ENCODE measurements at places on chromosomes 1 and 21.

DNA sequence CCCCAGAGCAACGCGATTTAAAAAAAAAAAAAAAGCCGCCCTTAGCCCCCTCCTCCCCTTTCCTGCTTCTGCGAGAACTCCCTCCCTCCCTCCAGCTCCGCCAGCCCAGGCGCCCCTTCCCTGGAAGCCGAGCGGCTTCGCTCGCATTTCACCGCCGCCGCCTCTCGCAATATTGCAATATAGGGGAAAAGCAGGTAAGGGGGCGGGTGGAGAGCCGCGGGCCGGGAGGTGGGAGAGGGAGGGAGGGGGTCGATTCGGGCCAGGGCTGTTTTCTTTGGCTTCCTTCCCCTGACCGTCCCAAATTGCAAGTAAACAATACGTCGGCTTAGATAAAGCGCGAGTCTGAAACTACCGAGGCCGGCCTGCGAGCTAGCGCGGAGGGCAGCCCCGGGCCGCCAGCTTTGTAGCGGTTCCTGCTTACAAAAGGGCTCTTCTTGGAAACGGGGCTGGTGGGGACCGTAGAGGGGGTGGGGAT lies 408 bp downstream of the LMO4 start:
- no peak for DNase-seq

GRCh38 chr1:95321531-95321930 lies 87.5 kb downstream of the RWDD3 start:
- no peak for DNase-seq

- no peak for DNase-seq
Measured at GRCh38 chr1:108041360-108042142, 76.6 kb upstream of the VAV3 start.

DNA sequence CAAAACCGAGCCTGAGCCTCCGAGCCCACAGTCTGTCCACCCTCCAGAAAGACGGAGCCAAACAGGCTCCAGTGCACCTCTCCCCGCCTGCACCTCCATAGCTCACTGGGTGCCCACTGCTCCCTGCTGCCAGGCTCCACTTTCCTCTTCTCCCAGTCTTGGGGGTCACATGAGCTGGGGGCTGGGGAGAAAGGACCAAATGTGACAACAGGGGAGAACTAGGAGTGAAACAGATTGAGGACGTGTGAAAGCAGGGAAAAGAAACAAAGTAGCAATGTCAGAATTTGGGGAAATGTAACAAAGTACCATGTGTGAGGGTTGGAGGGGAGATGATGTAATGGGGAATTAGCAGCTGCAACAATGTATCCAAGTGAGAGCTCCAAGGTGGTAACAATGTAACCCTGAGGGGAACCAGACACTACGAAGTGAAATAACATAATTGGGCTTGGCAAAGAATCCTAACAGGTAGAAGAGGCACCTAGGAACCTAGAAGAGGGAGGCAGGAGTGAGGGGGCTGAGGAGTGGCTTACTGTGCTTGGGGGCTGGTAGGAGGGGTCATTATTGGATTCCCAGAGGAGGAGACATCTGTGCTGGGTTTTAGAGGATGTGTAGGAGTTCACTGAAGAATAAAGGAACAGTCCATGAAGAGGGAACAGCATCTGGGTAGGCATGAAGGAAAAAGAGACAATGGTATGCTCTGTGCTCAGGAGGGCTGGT lies 12.5 kb downstream of the SDC3 start:
- DNase-seq, result no peak
